Body of pancreas (tissue), 4 donors: ENCODE measurements at places on chromosomes 2 and 18. TPM values are rescaled to one million over a fixed set of nuclear protein-coding genes. Genes with fewer than 3 reads are reported as not detected.

DNA sequence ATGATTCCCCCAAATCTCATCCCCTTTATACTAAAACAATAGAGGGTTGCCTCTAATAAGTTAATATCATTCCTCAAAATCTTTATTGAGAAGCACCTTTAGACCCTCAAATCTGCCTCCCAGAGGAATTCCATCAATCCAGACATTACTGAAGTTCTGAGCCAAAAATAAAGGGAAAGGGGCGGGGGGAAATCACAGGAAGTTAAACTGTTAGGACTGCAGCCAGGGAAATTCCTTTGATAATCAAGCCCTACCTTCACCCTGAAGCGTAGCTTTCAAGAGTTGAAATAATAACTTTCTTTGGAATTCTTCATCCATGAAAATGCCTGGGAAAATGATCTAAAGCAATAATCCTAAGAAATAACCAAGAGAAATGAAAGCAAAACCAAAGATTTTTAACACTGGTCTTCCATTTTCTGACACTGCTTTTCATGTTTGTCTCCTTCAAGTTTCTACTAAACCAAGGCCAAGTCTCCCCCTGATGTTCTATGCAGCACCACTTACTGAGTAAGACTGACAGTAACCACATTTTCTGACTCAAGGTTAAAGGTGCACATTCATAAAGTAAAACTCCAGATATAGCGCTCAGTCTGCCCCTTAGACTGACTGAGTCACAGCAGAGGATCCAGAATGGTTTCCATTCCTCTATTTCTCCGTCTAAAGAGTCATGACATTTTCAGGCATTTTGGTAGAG lies 78.2 kb downstream of the TCF4 start:
- no peaks in the 10 kb centered on the region for H3K4me1 ChIP-seq
- no peaks in the 10 kb centered on the region for H3K36me3 ChIP-seq
- H3K27me3 ChIP-seq: no peaks in the 10 kb centered on the region
- peak overlapping the region; percentile 55 for H3K27ac ChIP-seq
- no peak for DNase-seq

DNA sequence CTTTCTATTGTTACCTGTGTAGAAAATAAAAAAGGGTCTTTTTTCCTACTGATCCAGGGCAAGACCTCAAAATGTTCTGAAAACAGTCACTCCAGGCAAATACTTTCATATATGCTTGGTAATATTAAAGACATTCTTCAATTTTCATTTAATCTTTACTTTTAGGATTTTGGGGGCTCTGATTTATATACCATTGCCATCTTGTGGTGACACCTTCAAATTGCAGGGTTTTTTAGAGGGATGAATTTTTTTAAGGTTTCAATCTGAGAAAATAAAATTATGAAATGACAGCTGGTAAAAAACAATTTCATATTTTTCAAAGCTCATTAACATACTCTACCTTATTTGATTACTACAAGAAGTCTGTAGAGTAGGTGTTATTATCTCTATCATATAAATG lies 26.8 kb downstream of the MAPK4 start:
- no peaks in the 10 kb centered on the region for H3K36me3 ChIP-seq
- no peaks in the 10 kb centered on the region for H3K27me3 ChIP-seq
- H3K27ac ChIP-seq: no peak overlapping the region
- H3K4me1 ChIP-seq: no peaks in the 10 kb centered on the region
- no peak for DNase-seq

DNA sequence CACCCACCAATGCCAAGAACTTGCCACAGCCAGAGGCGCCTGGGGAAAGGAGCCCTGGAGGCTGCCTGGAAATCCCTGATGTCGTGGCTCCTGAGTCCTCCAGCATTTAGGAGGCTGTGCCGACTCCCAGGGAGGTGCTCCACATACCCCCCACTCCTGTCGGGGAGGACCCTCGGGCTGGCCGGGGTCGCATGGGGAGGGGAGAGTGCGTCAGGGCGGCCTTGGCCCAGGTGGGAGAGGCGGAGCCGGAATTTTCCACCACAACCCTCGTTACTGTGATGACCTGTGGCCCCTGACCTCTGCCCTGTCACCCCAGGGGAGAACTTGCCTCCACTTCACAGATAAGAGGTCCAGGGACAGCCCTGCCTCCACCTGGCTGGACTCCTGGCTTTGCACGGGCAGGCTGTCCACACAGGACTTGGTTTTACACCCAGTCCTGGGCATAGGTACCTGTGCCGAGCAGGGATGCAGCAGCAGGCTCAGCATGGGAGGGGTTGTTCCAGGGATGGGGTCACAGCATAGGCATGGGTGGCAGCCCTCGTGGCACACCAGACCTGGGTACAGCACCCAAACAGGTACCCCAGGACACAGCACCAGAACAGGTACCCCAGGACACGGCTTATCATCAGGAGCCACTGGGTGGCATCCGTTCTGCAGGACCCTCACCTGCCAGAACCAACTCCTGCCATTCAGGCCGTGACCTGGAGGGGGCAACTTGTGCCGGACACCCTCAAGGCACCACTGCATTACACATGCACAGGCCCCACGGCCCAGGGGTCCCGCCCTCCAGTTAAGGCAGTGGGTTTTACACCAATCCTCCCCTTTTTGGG lies 12.3 kb upstream of the AGXT start:
- H3K27me3 ChIP-seq: no peaks in the 10 kb centered on the region
- no peak for DNase-seq
- no peaks in the 10 kb centered on the region for H3K36me3 ChIP-seq
- H3K27ac ChIP-seq: no peak overlapping the region
- peaks cover 13% of the 10 kb centered on the region for H3K4me1 ChIP-seq

The FNDC4 gene
- 20.8 TPM for total RNA-seq

DNA sequence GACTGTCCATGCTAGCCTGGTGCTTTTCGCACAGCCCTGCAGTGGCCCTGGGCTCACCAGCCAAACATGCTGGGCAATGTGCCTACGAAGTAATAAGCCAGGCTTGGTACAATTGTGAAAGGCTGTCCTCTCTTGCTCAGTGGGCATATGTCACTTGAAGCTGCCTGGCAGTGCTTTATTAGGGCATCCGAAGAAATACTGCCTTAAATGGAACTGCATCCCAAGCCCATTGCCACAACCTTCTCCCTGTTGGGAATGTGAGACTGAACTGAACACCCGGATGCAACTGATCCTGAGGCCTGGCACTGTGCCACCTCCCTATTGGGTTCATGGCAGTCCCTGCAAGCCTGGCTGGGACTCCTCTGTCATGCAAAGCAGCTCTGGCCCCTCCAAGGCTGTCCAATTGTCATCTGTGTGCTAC lies 15.9 kb downstream of the CAPG start:
- no peak for DNase-seq
- H3K4me3 ChIP-seq: no peak overlapping the region
- no peaks in the 10 kb centered on the region for H3K36me3 ChIP-seq
- H3K27ac ChIP-seq: no peak overlapping the region

DNA sequence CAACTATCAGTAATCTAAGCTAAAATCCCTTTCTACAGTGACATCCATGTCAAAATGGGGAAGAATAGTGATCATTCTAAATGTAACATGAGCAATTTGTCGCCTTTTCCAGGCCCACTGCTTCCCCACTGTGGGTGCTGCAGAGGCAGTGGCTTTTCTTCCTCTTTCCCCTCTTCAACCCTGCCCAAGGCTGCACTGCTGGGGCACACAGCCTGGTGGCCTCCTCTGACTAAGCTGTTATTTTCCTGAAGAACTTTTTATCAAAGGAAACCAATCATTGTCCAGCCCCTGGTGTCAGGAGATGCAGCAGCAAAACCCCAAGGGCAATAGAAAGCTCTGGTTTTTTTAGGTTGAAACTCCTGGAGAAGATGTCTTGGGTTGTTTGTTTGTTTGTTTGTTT lies 117.6 kb upstream of the KLF7 start:
- H3K27me3 ChIP-seq: no peaks in the 10 kb centered on the region
- H3K4me1 ChIP-seq: no peaks in the 10 kb centered on the region
- DNase-seq: no peak
- no peak overlapping the region for H3K27ac ChIP-seq
- H3K4me3 ChIP-seq: no peak overlapping the region

GRCh38 chr2:173493874-173494273 lies 139.2 kb downstream of the CDCA7 start:
- H3K36me3 ChIP-seq: no peaks in the 10 kb centered on the region
- no peak overlapping the region for H3K27ac ChIP-seq
- DNase-seq: no peak
- no peaks in the 10 kb centered on the region for H3K4me1 ChIP-seq

DNA sequence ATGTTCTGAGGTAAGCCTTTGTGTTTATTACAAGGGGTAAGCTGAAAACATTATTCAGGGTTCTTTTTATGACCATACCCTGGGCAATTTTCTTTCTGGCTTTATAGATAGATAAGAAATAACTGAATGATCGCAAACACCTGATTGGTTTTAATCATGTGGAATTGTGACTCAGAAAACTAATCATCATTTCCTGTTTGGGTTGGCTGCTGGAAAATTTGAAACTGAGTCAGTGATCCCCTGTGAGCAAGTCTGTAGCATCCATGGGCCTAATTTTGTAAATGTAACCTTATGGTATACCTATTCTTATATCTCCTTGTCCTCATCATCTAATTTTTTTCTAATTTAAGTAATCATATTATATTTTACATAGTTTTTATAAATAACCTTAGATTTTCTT lies 34.3 kb downstream of the CCDC68 start:
- no peaks in the 10 kb centered on the region for H3K4me1 ChIP-seq
- DNase-seq: no peak
- H3K36me3 ChIP-seq: no peaks in the 10 kb centered on the region
- H3K27me3 ChIP-seq: no peaks in the 10 kb centered on the region
- no peak overlapping the region for H3K27ac ChIP-seq
- no peak overlapping the region for H3K4me3 ChIP-seq

DNA sequence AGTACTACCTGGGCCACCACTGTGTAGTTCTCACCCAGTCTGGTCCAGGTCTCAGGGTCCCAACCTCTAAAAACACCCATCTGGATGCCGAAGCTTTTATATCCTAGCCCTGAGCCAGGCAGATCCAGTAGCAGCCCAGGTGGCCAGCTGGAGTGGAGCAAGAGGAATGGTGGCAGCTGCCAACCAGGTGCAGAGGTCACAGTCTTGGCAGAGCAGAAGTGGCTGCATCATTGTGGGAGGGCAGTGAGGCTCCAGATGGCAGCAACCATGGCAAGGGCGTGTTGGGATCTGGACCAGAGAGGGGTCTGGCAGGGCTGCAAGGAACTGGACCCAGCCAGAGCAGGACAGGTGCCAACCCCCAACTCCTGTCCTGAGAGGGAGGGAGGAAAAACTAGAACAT lies 72.2 kb upstream of the AGAP1 start:
- no peaks in the 10 kb centered on the region for H3K27me3 ChIP-seq
- peak; percentile 84 for DNase-seq
- H3K36me3 ChIP-seq: no peaks in the 10 kb centered on the region
- no peak overlapping the region for H3K4me3 ChIP-seq

- H3K27me3 ChIP-seq: no peaks in the 10 kb centered on the region
- no peak for DNase-seq
- no peaks in the 10 kb centered on the region for H3K4me1 ChIP-seq
- H3K27ac ChIP-seq: no peak overlapping the region
- H3K4me3 ChIP-seq: no peak overlapping the region
- no peaks in the 10 kb centered on the region for H3K36me3 ChIP-seq
Measured at GRCh38 chr2:24015562-24016375, 5.9 kb downstream of the MFSD2B start.

DNA sequence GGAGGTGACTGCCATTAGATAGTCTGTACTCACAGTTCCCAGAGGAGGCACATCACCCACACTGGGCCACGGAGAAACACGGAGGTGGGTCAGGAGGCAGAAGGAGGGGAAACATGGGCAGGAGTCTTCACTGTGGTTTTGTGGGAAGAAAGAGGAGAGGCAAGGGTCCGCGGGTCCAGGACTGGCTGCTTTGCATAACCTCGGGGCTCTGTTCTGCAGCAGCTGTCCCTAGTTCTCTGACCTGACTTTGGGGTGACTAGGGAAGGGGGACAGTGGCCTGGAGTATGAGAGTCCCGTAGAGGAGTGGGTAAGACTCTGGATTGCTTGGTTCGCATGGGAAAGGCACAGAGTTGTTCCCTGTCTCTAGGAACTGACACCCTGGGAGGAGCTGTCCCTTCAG lies 238.3 kb upstream of the RAB6C start:
- H3K4me3 ChIP-seq: no peak overlapping the region
- DNase-seq: no peak
- H3K4me1 ChIP-seq: peaks cover 22% of the 10 kb centered on the region
- H3K36me3 ChIP-seq: no peaks in the 10 kb centered on the region

The DNAJC5G gene
- total RNA-seq: not detected

The ZNF385B gene
- under 0.01 TPM for total RNA-seq

GRCh38 chr2:157439824-157440186 lies 4.1 kb downstream of the CYTIP start:
- H3K27ac ChIP-seq: peak overlapping the region; percentile 8
- no peak for DNase-seq
- H3K36me3 ChIP-seq: no peaks in the 10 kb centered on the region
- H3K4me3 ChIP-seq: no peak overlapping the region
- no peaks in the 10 kb centered on the region for H3K27me3 ChIP-seq
- peaks cover 26% of the 10 kb centered on the region for H3K4me1 ChIP-seq

DNA sequence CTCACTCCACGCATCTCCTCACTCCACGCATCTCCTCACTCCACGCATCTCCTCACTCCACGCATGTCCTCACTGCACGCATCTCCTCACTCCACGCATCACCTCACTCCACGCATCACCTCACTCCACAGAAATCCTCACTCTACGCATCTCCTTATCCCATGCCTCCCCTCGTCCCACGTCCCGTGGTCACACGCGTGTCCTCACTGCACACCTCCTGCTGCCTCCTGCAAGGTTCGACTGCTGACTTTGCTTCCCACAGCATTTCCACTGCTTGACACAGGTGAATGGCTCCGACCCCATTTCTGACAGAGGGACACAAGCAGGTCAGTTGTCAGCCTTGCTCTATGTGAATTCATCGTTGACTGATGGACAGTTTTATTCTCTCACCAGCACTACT lies 103.0 kb downstream of the USP40 start:
- no peaks in the 10 kb centered on the region for H3K36me3 ChIP-seq
- no peaks in the 10 kb centered on the region for H3K4me1 ChIP-seq
- H3K4me3 ChIP-seq: no peak overlapping the region

The STPG4 gene
- not detected for total RNA-seq

DNA sequence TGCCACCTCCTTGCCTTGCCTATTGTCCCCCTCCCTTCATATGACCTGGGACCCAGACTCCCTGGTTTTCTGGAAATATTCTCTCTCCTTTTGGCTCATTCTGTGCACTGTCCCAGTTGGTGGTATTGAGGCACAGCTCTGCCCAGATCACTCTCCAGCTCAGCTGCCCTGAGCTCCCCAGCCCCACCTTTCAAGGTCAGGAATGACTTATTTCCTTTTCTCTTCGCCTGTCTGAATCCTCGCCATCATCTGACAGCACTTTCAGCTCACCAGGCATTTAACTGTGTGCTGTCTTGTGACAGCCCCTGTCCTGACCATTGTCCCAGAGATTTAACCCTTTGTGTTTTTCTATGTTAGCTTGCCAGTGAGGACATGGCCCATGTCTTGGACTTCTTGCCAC lies 133.0 kb downstream of the MSH2 start:
- no peak overlapping the region for H3K27ac ChIP-seq
- H3K4me3 ChIP-seq: no peak overlapping the region
- no peak for DNase-seq
- H3K36me3 ChIP-seq: no peaks in the 10 kb centered on the region
- H3K27me3 ChIP-seq: no peaks in the 10 kb centered on the region

DNA sequence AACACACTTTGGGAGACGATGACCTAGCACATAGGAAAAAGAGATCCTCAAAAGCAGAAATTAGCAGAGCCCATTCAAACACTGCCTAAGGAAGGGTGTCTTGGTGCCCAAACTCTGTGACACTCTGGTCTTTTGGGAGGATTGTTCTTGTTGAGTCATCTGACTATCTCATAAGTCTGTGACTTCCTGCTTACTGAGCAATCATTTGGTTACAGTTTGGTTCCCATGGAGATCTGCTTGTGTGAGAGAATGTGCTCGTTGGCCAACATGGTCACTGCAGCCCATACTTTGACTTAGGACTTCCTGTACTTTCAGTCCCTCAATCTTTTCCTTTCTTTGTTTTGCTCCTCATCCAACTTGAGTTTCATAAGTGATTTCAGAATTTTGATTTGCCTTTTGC lies 602.9 kb downstream of the NYAP2 start:
- H3K4me1 ChIP-seq: no peaks in the 10 kb centered on the region
- H3K27me3 ChIP-seq: no peaks in the 10 kb centered on the region
